ENCODE measurements at places on chromosomes 1 and 21. TPM values are rescaled to one million over a fixed set of nuclear protein-coding genes. Genes with fewer than 3 reads are reported as not detected.

The WNT3A gene
- total RNA-seq, result not detected

The GSTM5 gene
- 2.4 TPM for total RNA-seq

The C1orf94 gene
- total RNA-seq, result not detected

The C1orf198 gene
- 32.7 TPM for total RNA-seq

The SYT14 gene
- total RNA-seq, result not detected

The BATF3 gene
- total RNA-seq, result 1.8 TPM

The TMCC2 gene
- total RNA-seq, result 2.5 TPM

The ELAPOR1 gene
- 0.19 TPM for total RNA-seq

The SELENBP1 gene
- total RNA-seq, result 66.3 TPM

The CCDC17 gene
- total RNA-seq, result 1.2 TPM

The NHLH1 gene
- not detected for total RNA-seq

The ABCG1 gene
- total RNA-seq, result 8.7 TPM

The PYCR2 gene
- 64.0 TPM for total RNA-seq

The LIPI gene
- not detected for total RNA-seq

The SYT6 gene
- not detected for total RNA-seq

The MAP3K21 gene
- total RNA-seq, result 0.41 TPM

The LCE1C gene
- total RNA-seq, result not detected

The PTPRC gene
- 7.5 TPM for total RNA-seq

The DNALI1 gene
- total RNA-seq, result 6.9 TPM

The MYOC gene
- total RNA-seq, result 1.0 TPM

The GABPB2 gene
- total RNA-seq, result 12.2 TPM

The JAM2 gene
- total RNA-seq, result 23.7 TPM

The FRRS1 gene
- total RNA-seq, result 3.8 TPM

The BRDT gene
- not detected for total RNA-seq

The IL22RA1 gene
- total RNA-seq, result 0.14 TPM

The KCNQ4 gene
- total RNA-seq, result 1.5 TPM

The CCDC27 gene
- total RNA-seq, result 0.08 TPM

The KCNH1 gene
- total RNA-seq, result not detected

The TAF5L gene
- 9.3 TPM for total RNA-seq

The ARTN gene
- 0.14 TPM for total RNA-seq

The DCST1 gene
- not detected for total RNA-seq

The TRMT1L gene
- total RNA-seq, result 26.1 TPM

The HES3 gene
- not detected for total RNA-seq

The TRIM46 gene
- total RNA-seq, result 0.11 TPM

The SHISAL2A gene
- total RNA-seq, result not detected

The TNFRSF25 gene
- 12.6 TPM for total RNA-seq

The ADAMTS1 gene
- total RNA-seq, result 56.7 TPM

The KCNE2 gene
- not detected for total RNA-seq

The SPRR1B gene
- total RNA-seq, result not detected

The C8A gene
- total RNA-seq, result not detected

The MLLT11 gene
- 34.1 TPM for total RNA-seq

The ARHGAP29 gene
- 26.5 TPM for total RNA-seq

The KDF1 gene
- total RNA-seq, result 0.27 TPM
